AML-193 (cell line): ENCODE measurements at places on chromosomes 2 and 18.

DNA sequence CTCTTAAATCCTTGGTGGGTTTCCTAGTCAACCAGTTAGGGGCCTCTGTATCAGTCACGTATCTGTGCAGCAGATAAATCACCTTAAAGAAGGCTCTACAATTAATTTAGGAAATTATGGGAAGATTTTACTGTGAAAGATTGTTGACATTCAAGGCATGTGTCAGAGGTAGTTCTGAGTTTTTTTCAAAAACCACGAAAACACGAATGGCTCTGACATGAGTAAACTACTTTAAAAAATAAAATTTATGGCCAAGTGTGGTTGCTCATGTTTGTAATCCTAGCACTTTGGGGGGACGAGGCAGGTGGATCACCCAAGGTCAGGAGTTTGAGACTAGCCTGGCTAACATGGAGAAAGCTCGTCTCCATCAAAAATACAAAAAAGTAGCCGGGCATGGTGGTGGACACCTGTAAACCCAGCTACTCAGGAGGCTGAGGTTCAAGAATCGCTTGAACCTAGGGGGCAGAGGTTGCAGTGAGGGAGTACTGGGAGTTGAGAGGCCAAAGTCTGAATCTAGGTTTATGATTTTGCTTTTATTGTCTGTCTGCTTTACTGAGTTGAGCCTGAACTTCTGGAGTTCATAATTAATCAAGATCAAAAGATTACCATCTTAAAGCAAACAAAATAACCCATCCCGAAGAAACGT lies 77.1 kb downstream of the SPRED2 start:
- DNase-seq = no peak

DNA sequence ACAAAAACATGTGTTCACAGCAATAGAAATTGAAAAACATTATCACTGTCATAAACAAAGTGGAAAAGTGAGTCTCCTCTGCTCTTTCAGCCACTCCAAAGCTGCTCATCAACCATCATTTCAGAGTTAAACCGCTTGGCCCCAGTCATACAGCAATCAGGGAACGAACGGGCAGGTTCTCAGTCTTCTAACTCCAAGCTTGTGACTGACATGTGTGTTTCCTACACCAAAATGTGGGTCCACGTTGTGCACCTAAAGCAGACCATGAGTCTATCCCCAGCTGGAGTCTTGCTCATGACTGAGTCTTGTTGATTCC lies 582.6 kb upstream of the ID2 start:
- no peak for DNase-seq

- DNase-seq = no peak
Measured at GRCh38 chr2:239889641-239890121, 135.5 kb downstream of the NDUFA10 start.

- DNase-seq = no peak
Measured at GRCh38 chr2:68368654-68369336, 3.7 kb downstream of the PLEK start.

DNA sequence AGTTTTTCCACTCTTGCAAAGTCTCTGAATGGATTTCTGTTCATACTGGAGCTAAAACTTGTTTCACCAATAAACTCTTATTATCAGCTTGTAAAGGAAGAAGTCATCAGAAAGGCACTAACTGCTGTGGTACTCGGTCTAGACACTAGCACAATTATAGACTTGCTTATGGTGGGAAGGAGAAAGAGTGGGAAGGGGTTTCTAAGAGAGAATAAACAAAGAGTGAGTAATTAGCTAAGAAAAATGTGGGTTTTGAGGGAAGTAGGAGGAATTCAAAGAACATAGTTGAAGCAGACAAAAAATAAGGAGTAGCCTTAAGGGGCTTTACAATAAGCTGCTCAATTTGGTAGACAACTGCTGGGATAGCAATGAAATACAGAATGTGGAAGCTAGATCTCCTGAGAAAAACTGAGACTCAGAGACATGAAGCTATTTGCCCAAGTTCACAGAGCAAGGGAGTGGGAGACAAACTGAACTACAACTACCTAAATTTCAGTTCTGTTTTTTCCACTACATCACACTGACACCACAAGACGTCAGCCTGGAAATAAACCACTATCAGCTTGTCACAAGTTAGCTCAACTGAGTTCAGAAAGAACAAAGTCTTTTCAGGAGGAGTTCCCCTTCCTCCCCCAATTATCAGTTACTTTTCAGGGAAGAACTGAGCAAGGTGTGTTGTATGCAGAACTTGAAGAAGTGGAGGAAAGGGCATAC lies 59.7 kb downstream of the MAP4K3 start:
- DNase-seq = peak; percentile 16
